ENCODE measurements at places on chromosomes 3 and 15.

GRCh38 chr3:194120789-194121770 lies 14.9 kb upstream of the HES1 start:
- no peak for DNase-seq

GRCh38 chr15:58462547-58462946 lies 30.8 kb downstream of the LIPC start:
- DNase-seq, result no peak

- DNase-seq, result no peak
These were observed 291.1 kb upstream of the ROPN1 start for GRCh38 chr3:124282751-124283651.

GRCh38 chr15:22949074-22949547 lies 31.1 kb downstream of the CYFIP1 start:
- DNase-seq, result no peak

DNA sequence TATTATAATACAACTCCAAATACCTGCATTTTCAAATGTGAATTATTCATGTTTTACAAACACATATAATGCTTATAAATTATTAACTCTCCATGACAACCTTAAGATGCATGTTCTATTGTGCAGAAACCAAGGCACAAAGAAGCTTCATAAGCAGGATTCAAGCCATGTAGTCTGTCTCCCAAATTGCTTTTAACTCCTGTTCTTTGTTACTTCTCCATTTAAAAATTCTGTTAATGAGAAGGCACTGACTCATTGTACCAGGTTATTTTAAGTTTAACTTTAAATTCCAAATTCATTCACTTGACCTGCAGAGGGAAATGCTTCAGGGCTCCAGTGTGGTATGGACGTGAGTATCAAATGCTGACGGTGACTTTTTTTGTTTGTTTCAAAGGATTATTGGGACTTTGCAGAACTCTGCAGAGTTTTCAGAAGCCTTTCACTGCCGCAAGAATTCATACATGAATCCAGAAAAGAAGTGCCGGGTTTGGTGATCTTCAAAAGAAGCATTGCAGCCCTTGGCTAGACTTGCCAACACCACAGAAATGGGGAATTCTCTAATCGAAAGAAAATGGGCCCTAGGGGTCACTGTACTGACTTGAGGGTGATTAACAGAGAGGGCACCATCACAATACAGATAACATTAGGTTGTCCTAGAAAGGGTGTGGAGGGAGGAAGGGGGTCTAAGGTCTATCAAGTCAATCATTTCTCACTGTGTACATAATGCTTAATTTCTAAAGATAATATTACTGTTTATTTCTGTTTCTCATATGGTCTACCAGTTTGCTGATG lies 100.0 kb downstream of the MME start:
- no peak for DNase-seq

GRCh38 chr3:99352811-99353210 lies 285.6 kb upstream of the COL8A1 start:
- DNase-seq, result no peak

- DNase-seq, result no peak
These were observed 171.9 kb downstream of the FRMD5 start for GRCh38 chr15:44023176-44023575.

DNA sequence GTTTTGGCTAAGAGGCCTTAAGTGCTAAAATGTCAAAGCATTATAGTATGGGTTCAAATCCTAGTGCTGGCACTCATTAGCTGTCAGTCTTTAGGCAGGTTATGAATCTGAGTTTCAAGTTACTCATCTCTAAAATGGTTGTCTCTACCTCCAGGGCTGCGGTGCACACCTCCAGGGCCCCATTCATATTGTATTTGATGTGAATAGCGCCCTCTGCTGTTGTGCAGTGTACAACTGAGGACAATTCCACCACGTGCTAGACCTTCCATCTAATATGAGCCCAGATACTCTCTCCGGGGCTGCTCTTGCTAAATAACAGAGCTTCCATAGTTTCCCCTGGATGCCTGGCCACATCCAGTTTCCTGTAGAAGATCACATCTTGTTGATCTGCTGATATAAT lies 54.3 kb downstream of the OXNAD1 start:
- DNase-seq, result peak; percentile 74

- DNase-seq, result no peak
These were observed 361 bp upstream of the STXBP5L start for GRCh38 chr3:120907659-120908029.

- DNase-seq, result no peak
These were observed 20.4 kb downstream of the COLQ start for GRCh38 chr3:15501126-15501525.

- no peak for DNase-seq
These were observed 2.5 kb downstream of the NT5DC2 start for GRCh38 chr3:52530918-52531826.

- no peak for DNase-seq
These were observed 46.3 kb upstream of the UTS2B start for GRCh38 chr3:191376516-191377141.

- no peak for DNase-seq
These were observed 11.1 kb downstream of the HCLS1 start for GRCh38 chr3:121649645-121650044.

GRCh38 chr3:194212845-194213331 lies 76.9 kb downstream of the HES1 start:
- DNase-seq, result no peak

GRCh38 chr3:36678216-36679013 lies 85.9 kb downstream of the DCLK3 start:
- no peak for DNase-seq

- DNase-seq, result peak; percentile 3
These were observed 26.7 kb downstream of the FLNB start for GRCh38 chr3:58034738-58035523.

GRCh38 chr15:68986322-68986721 lies 28.2 kb upstream of the NOX5 start:
- DNase-seq, result no peak

GRCh38 chr3:187084126-187084525 lies 55.2 kb downstream of the RPL39L start:
- DNase-seq, result no peak

DNA sequence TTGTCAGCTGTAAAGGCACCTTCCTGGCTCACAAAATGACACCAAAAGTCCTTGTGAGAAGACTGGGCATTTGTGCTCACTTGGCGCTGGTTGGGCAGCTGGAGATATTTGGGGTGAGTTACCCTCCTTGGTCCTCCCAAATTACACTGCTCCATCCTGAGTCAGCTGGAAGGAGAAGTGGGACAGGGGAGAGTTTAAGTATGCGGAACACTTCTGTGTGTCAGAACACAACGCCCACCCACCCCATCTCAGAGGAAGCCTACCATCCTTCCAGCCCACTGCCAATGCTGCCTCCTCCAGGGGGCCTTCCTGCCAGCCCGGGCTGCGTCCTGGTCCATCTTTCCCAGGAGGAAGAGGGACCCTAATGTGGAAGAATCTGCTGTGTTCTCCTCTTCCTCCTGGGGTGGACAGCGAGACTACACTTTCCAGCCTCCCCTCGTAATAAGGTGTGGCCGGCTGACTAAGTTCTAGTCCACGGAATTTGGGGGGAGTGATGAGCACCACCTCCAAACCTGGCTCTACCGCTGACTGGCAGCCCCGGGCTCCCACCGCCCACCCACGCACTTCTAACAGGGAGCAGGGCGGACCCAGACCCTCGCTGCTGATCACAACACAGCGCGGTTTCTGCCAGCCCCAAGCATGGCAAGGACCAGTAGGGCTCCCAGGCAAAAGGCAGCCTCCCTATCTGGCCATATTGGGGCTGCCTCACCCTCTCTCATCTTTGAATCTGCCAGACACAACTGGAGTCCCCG lies 265.0 kb downstream of the XXYLT1 start:
- DNase-seq, result no peak

DNA sequence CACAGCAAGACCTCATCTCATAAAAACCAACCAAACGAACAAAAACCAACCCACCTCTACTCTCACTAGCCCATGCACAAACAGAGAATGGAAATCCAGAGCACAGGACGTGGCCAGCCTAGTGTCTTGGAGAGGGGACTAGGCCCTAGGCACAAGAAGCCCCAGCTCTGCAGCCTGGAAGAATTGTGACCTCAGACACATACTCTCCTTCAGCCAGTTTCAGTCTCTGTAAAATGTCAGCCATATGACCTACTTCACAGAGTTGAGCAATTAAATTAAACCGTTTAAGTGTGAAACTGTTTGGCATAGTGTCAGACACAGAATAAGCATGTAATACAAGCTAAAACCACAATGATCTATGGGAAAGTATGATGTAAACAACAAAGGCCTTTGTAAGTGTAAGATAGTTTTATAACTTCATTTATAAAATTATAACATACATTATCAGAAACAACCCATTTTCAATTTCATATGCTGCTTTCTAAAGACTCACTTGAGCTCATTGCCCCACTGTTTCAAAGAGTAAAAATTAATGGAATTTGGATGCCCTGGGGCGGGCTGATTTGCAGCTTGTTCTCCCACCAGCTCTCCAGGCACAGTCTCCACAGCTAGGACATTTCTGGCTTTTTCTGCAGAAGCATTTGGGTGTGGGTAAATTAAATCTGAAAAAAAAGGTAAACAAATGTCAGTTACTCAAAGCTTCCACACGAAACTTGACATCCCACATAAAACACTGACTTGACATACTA lies 32.9 kb downstream of the TBC1D2B start:
- no peak for DNase-seq

DNA sequence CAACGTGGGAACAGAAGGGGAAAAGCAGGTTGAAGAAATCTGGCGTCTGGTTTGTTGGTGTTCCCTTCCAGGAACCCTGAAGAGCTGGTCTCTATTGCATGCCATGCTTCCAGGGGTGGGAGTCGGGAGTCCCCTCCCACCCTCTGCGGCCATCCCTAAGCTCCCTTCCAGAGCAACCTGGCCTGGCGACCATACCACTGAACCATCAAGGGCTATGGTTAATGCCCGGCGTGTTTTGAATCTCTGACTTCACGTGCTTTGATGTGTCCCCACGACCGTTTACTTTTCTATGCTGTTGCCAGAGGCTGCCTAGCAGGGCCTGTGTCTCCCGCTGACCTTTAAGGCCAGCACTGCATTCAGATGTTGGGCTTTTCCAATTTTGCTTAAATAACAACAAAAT lies 696 bp upstream of the SNRK start:
- no peak for DNase-seq

GRCh38 chr3:104040896-104041295 lies 1325.8 kb upstream of the ALCAM start:
- no peak for DNase-seq

DNA sequence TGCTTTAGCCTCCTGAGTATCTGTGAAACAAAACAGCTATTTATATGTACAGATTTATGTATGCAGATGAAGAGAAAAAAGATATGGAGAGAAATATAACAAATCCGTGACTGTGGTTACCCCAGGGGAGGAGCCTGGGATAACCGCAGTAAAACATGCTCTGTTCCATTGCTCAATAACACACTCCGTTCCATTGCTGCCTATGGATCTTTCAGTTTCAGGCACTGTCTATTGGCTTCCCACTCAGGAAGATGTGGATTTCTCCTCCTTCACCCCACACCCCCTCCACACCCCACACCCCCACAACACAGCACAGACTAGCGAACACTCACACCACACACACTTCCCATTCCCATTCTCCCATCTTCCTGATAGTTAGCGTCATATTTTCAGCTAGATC lies 47.9 kb downstream of the CDCP1 start:
- no peak for DNase-seq

DNA sequence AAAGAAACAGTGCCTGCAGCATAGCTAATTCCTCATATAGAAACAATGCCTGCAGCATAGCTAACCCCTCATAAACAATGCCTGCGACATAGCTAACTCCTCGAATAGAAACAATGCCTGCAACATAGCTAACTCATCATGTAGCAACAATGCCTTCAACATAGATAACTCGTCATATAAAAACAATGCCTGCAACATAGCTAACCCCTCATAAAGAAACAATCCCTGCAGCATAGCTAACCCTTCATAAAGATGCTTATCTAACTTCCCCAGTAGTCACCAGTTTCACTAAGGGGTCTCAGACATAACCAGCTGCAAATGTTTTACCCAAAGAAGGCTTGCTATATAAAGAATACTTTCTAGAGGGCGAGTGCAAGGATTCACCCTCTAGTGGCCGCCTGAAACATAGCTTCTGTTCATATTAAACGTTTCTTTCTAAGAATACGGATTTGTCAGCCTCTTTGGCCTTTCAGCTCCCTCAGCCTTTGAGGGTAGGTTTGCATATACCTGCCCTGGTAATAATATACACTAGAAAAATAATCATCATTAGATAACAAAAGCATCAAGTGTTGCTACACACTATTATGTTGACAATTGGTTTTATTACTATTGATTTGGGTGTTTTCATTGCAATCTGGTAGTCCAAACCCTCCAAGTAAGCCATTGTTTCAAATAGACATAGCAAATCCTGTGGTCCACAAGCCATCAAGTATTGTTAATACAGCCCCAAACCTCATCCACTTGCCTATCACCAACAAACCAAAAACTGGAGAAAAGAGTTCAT lies 44.4 kb upstream of the FAN1 start:
- no peak for DNase-seq

DNA sequence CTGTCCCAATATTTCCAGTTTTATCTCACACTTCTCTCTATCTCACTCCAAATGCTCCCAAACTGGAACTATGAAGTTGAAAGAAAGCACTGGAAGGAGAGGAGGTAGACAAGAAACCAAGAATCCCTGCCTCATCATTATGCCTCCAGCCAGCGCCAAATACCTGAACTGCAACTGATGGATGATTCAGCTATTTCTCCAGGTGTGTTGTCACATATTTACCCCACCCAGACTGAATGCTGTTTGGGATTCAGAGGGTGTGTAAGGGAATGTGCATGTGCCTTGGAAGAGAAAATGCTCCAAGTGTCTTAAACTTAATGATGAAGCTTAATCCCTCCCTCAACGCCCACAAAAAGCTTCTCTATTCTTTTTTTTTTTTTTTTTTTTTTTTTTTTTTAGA lies 269.5 kb upstream of the ATP11B start:
- no peak for DNase-seq

- DNase-seq, result peak; percentile 51
These were observed 37.3 kb upstream of the RFTN1 start for GRCh38 chr3:16550676-16551341.

DNA sequence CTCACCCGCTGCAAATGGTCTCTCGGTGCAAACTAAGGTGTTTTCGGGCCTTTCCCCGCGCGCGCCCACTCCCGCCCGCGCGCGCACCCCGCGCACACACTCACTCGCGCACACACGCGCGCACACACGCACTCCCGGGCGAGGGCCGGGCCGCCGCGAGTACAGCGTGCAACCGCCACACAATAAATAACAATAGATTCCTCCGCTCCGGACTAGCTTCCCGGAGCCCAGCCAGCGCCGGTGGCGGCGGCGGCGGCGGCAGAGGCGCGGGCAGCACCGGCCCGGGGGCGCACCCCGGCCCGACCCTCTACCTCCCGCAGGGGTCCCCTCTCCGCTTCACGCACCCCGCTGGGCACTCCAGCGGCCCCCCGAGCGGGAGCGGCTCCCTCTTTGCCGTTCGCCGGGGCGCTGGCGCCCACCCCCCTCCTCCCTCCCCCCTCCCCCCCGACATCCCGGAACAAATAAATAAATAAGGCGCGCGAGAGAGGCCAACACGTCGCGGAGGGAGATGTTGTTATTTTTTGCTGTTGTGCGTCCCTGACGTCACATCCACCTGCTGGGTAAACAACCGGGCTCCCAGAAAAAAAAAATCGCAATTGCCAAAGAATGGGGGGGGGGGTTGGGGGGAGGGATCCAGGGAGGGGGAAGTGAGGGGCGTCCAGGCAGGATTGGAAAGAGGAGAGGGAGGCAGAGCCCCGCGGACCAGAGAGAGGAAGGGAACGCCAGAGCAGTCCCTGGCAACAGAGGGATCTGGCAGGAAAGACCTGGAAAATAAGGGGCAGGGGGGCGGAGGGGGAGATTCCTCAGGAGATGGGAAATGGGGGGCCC lies at the start of gene FOXP1:
TSS of gene FOXP1 (minus strand) at position 163 of the 828 bp plus-strand sequence. CDS start 385,347 bp downstream, outside the sequence.
- DNase-seq, result peak; percentile 53

GRCh38 chr3:24845524-24846155 lies 351.0 kb upstream of the THRB start:
- DNase-seq, result no peak

GRCh38 chr3:20747741-20748140 lies 561.7 kb upstream of the SGO1 start:
- DNase-seq, result no peak
